Mesothelial cell of epicardium (in vitro differentiated cells): ENCODE measurements at places on chromosomes 4 and X.
A peak's percentile ranks its signal among the peaks of the same experiment; 100 is the strongest.

GRCh38 chr4:120317713-120318112 lies 251.1 kb upstream of the MAD2L1 start:
- DNase-seq, result no peak

DNA sequence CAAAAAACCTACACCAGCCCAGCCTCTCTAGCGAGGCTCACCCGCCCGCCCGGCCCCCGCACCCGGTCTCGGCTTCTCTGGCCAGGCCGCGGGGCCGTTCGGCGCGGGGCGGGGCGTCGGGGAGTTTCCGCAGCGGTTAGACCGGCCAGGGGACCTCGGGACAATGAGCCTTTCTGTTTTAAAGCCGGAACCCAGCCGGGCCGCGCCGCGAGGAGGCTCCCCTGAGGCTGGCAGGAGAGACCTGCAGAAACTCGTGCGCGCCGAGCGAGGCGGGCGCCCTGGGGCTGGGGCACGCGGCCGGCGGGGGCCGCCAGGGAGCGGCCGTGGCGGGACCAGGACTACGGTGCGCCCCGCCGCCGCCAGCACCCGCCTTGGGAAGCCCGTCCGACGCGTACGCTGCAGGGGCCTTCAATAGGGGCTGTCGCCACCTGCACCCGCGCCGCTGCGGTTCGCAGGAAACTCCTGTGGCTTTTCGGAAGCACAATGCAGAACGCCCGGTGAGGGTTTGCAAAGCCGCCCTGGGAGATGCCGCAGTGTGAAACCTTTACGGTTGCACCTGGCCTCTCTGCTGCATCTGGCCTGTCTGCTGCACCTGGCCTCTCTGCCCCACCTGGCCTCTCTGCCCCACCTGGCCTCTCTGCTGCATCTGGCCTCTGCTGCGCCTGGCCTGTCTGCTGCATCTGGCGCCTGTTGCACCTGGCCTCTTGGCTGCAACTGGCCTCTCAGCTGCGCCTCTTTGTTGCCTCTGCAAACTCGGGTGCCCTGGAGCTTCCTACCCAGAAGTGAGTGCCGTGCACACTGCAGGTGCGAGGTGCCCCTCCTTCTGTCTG lies 63.9 kb downstream of the TRAPPC11 start:
- peak; percentile 47 for DNase-seq

GRCh38 chr4:19324184-19324583 lies 927.5 kb upstream of the SLIT2 start:
- no peak for DNase-seq

DNA sequence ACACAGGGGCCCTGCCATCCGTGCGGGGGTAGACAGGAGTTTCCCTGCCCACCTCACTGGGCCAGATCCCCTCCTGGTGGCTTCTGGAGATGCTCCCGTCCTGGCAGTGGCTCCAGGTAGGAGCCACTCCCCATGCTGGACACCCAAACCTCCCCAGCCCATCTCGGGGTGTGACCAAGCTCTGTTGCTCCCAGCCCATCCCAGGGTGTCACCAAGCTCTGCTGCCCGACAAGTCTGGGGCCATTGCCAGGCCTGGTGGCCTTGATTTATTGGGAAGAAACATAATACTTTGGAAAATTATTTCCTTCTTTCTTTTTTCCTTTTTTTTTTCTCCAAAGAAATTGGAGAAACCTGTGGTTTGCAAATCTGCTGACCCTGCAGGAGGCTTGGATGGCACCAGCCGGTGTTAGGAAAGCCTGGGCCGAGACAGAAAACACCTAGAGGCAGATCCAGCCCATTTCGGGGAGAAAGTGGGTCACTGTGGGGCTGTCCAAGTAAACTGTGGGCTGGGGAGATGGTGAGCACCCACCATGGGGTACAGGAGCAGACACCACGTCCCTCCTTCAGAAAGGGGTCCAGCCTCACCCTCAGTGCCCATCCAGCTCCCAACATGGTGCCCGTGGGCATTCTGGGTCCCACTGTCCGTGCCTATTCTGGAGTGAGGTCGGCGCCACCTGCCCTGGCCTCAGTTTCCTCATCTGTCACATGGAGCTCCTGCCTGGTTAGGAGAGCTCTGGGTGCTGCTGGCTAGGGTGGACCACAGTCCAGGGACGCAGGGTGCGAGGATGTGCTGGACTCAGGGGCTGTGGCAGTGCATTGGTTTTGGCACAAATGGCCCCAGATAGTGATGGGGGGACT lies 59.4 kb upstream of the ADRA2C start:
- DNase-seq, result no peak

DNA sequence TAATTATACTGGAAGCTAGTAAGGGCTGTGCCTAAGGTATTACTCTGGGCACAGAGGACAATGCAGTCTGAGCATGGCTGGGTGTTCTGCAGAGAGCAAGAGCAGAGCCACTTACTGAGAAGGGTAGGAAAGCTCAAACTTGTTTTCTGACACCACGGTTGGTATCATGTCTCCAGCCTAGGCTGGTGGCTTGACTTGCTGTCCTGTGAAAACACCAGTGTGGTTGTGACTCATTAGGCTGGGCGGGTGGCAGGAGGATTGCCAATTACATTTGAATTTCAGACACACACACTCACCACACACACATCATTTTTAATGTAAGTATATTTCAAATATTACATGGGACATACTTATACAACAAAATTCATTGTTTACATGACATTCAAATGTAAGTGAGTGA lies 19.7 kb upstream of the MTM1 start:
- DNase-seq, result no peak

GRCh38 chr4:77740480-77740879 lies 78.7 kb downstream of the CNOT6L start:
- no peak for DNase-seq

DNA sequence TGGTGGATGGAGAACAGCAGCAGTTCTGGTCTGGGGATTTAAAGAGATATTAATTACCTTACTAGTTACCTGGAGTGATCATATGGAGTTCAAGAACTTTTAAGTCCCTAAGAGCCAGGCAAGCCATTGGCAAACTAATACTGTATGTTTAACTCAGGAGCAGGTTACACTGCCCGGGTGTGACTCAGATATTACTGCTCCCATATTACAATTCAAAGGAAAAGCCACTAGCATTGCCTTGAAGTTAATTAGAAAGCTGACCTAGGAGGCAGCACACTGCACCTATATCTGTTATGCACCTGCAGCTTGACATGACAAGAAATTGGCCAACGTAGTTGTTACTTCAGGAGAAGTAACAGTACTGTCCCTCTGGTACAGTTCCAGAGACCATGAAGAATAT lies 47.2 kb downstream of the GRK4 start:
- no peak for DNase-seq

- DNase-seq, result no peak
Observed at GRCh38 chr4:35365186-35365585, 879.1 kb downstream of the ARAP2 start.

DNA sequence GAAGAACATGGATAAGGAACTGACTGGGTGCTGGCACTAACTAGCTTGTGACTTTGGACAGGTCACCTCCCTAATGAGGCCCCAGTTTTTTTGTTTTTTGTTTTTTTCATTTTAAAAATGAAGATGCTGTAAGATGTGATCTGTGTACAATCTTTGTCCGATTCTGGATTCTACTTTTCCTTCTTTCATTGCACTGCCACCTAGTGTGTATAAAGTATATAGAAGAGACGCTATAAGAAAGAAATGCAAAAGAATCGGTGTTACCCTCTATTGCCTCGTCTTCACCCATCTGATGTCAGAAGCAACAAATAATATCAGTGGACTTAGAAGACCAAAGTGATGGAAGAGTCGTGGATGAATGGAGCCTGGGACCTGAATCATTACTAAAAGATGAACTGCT lies 58.6 kb upstream of the P2RY10 start:
- no peak for DNase-seq

- DNase-seq, result no peak
Observed at GRCh38 chr4:139584784-139585183, 28.8 kb upstream of the SETD7 start.

- no peak for DNase-seq
Observed at GRCh38 chr4:3861720-3862639, 95.8 kb downstream of the ADRA2C start.

GRCh38 chrX:53188763-53189162 lies 36.2 kb downstream of the KDM5C start:
- DNase-seq, result no peak

- no peak for DNase-seq
Observed at GRCh38 chr4:122758033-122758432, 25.5 kb downstream of the BBS12 start.

- peak; percentile 31 for DNase-seq
Observed at GRCh38 chr4:151117371-151117962, 18.0 kb downstream of the RPS3A start.

DNA sequence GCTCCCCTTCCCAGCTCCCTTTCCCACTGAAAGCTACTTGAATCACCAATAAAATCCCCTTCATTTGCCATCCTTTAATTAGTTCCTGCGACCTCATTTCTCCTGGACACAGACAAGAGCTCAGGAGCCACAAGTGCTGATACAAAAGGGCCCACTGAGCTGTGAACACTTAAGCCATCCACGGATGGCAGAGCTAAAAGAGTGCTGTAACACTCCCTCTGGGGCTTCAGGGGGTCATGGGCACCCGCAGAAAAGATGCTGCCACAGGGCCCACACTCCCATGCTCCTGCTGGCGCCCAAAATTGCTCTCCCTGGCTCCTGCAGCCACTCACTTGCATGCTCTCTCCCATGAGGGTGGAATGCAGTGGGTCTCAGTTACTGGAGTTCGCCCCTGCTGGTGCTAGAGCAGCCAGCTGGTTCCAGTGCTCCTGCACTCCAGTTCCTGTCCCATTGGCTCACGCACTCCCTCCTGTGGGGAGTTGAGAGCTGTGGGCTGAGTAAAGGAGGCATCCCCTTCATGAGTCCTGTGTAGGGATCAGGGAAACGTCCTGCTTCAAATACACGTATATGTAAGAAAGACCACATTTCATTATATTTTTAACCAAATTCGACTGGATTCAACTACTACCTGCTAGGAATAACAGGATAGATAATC lies 1291.0 kb downstream of the ARAP2 start:
- no peak for DNase-seq

DNA sequence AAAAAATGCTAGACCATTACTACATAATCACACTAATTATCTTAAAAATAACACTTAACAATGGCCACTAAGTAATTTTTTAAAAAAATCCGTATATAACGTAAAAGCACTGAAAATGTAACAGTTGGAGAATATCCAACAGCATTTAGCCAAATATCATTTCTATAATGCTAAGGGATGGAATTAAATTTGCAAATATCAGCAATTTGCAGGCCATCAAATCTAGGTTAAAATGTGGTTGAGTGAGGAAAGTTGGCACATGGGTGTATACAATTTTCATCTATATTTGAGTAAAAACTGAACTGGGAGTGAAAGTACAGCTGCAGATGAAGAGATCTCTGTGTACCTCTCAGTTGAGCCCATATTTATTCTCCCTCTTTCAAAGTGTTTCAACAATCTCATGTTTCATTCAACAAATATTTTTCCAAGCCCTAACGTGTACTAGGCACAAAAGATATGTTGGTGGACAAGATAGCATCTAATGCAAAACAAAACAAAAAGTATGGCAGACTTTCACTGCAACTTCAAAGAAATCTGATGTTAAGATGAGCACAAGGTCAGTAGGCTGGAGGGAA lies 63.0 kb downstream of the MBNL3 start:
- DNase-seq, result no peak

DNA sequence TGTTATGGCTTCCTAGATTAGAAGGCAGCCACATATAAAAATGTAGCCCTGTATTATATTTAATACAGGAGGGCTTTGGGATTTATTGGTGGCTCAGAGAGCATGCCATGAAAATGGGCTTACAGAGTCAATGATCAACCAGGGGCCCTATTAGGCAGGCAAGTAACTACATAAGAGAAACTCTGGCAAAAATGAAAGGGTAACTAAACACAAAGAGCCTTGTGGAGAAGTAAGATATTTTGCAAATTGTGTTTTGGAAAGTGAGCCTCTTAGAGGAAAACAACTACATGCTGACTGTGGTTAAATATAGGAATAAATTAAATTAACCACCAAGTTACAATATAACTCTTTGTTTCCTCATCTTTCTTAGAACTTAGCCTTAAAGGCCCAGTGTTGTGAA lies 5.5 kb downstream of the SAT1 start:
- no peak for DNase-seq

GRCh38 chrX:23003116-23003515 lies 3.4 kb downstream of the DDX53 start:
- DNase-seq, result no peak

DNA sequence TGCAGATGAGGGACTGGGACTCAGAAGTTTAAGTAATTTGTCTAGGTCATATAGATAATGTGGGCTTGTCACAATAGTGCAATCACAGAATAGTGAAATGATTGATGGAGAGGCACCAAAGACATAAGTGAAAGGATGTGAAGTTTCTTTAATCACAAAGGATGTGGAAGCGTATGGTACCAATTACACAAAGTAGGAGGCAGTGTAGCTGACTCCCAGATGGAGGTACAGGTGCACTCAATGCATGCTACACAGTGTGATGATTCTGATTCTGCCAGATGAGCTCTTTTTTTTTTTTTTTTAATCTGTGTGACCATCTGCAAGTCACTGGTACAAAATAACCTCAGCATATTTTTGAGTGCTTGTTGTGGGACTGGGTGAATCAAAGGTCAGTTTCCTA lies 411.3 kb downstream of the SPRY1 start:
- no peak for DNase-seq

DNA sequence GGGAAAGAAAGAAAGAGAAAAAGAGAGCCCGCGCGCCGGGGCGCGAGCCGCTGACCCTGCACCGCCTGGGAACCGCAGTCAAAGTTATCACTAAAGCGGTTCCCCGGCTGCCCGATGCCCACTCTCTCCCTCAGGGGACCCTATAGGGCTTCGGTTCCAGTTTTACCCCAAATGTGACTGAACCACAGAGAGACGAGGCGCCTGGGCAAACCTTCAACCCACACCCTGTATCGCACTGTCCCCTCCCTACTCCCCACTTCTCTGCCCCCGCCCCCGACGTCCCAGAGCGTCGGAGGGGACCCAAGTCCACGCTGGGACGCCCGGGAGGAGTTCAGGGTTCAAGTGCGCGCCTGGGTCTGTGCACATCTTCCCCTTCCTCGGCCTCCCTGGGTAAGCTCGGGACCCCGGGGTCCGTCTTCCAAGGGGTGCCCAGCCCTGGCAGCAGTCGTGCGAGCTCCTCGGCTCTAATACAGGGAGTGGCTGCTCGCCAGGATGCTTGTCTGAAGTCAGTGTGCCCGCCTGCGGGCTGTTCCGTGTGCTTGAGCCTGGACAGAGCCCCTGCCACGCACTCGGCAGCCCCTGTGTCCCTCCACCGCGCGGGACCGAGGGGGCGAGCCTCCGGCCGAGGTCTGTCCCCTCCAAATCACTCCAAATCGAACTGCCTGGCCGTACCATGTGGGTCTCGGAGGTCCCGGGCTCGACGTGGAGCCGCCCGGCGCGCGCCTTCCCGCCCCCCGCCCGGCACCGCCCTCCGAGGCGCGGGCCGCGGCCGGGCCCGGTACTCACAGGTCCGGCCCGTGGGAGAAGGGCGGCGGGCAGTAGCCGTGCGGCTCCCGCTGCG lies 960 bp downstream of the TRPC3 start:
- DNase-seq, result no peak

GRCh38 chr4:186502231-186502630 lies 53.1 kb downstream of the MTNR1A start:
- DNase-seq, result no peak

- no peak for DNase-seq
Observed at GRCh38 chr4:24053934-24054333, 164.1 kb upstream of the PPARGC1A start.

GRCh38 chr4:26083987-26084386 lies 170.0 kb downstream of the SMIM20 start:
- DNase-seq, result no peak

- no peak for DNase-seq
Observed at GRCh38 chr4:41079881-41080560, 134.3 kb downstream of the APBB2 start.
